Fibroblast of skin of right biceps (primary cell): ENCODE measurements at places on chromosomes 16 and 17.

- peak; percentile 90 for DNase-seq
Measured at GRCh38 chr17:72976971-72977770, 115.3 kb downstream of the SLC39A11 start.

DNA sequence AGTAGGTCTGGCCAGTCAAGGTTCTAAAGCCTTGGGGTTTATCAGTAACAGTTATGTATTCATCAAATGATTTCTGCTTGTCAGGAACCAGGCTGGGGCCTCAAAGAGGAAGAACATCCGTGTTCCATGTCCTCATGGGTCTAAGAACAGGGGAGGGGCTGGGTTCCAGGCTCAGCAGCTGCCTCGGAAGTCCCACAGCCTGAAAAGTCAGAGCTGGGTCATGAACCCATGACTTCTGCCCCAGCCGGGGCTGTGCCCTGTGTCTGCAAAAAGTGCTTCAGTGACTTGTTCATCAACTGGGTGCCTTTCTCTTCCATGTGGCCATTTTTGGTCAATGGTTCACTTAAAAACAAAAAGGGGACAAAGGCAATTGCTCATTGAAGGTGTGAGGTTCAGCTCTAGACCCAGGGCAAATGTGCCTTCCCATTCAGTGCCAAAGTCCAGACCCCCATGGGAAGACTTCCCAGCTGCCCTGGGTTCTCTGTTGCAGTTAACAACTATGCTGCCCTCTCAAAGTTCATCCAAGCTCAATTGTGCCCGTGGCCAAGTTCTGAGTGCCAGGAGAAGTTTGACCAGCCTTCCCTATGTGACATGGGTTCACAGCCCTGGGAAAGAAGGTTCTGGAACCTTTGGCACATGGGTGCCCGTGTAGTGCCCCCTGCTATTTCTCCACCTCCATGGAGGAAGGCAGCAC is 18.5 kb downstream of the TBKBP1 start:
- no peak for DNase-seq

DNA sequence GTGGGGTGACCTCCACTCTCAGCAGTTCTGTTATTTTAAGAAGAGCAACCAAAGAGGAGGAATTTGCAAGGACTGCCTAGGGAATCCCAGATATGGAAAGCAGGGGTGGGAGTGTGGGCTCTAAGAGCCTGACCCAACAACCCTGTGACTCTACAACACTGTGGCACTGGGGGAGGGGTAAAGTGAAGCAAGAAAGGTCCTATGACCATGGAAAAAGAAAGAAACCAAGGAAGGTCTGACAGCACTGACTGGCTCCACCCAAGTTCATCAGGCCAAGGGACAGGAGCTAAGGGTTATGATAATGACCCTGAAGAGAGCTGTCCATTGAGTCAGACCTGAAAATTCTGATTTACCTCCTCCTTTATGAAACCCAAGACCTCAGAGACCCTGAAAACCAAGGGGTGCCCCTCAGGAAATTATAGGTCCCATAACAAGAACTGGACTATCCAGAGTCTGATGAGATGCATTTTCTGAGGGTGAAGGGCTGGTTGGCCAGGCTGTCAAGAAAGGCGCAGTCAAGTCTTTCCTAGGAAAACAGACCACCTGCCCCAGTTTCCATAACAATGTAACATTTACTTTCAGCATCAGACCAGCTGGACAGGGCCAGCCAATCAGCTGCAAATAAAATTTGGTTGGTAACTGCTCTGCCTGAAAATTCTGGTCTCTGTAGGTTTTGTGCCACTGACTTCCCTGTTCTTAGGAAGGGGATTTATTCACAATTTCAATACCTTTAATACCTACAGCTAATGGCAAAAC is 53.8 kb upstream of the MTMR4 start:
- no peak for DNase-seq

- DNase-seq = peak; percentile 63
Measured at GRCh38 chr16:27242868-27243590, 25.5 kb downstream of the NSMCE1 start.

DNA sequence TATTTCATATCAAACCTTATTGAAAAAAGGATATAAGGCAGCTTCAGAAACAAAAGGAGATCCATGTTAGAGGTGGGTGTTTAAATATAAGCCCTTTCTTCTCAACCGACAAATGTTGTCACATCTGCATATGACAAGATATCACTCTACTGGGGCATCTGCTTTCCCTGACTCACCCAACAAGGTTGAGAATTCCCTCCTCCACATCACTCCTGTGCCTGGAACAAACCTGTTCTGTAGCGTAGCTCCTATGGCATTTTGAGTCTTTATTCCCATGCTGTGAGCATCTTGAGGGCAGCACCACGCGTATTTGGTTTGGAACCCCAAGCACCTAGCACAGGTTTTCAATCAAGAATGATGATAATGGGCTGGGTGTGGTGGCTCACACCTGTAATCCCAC is 59.4 kb upstream of the ZFHX3 start:
- no peak for DNase-seq

DNA sequence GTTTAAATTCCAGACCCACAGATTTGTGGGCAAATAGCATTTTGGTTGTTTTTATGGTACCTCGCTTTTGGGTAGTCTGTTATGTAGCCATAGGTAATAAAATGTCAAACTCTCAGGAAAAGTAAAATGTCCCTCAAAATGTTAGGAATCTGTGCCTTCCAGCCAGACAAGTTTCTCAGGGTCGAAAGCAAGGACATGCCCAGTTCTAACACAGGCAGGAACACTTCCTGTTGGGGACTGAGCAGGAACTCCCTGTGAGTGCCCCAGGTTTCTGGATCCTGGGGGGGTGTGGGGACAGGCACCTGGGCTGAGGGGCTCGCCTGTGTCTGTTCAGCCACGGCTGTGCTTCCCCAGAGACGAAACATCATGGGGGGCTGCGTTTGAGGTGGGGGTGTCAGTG is 62.3 kb downstream of the GNA13 start:
- no peak for DNase-seq

- DNase-seq = no peak
Measured at GRCh38 chr17:39963829-39964228, 1.0 kb downstream of the GSDMA start.

DNA sequence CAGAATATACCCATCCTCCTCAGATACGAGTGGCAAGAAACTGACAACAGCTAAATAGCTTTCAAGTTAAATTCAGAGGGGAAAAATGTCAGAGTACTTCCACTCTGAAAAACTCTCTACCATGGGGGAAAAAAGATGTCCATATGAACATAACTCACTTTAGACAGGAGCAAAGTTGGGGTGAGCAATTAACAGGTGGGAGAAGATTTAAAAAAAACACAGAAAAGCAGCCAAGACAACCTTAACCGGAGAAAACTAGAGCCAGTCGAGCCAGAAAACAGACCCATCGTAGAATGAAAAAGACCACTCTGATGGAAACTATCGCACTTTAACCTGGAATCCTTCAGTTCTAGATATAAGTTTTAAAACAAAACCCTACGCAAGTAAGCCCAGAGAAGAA is 833 bp downstream of the TERF2 start:
- no peak for DNase-seq

GRCh38 chr16:89395150-89396142 is 94.9 kb downstream of the ANKRD11 start:
- DNase-seq = peak; percentile 96
